ENCODE measurements at places on chromosomes 13 and 19. TPM values are rescaled to one million over a fixed set of nuclear protein-coding genes. Genes with fewer than 3 reads are reported as not detected.

The SYT3 gene
- total RNA-seq, result not detected

The IGLON5 gene
- 0.68 TPM for total RNA-seq

The GAS6 gene
- 1.8 TPM for total RNA-seq

The CEACAM19 gene
- total RNA-seq, result not detected

The NPHS1 gene
- total RNA-seq, result not detected

The RXFP2 gene
- not detected for total RNA-seq

The NANOS3 gene
- 0.65 TPM for total RNA-seq

The CSNK1G2 gene
- total RNA-seq, result 132 TPM

The PSENEN gene
- total RNA-seq, result 48.1 TPM

The CRX gene
- total RNA-seq, result not detected

The DMAC2 gene
- total RNA-seq, result 36.0 TPM

The PRR36 gene
- total RNA-seq, result 0.13 TPM

The MATK gene
- total RNA-seq, result 15.9 TPM

The SLC25A41 gene
- total RNA-seq, result not detected

The ZNF160 gene
- total RNA-seq, result 38.1 TPM

The CCDC122 gene
- total RNA-seq, result 0.73 TPM

The KLK3 gene
- total RNA-seq, result not detected

The C19orf67 gene
- total RNA-seq, result 0.35 TPM

The SYCN gene
- not detected for total RNA-seq

The IGFLR1 gene
- total RNA-seq, result 90.5 TPM

The CD33 gene
- total RNA-seq, result 21.1 TPM

The SEMA6B gene
- not detected for total RNA-seq

The TTYH1 gene
- 0.53 TPM for total RNA-seq

The DCT gene
- total RNA-seq, result not detected

Data from activated CD4-positive, alpha-beta memory T cell treated with anti-CD3 and anti-CD28 coated beads, Interleukin-2, amount 10 ng/mL, durations not matched to agents 7 days and 5 days (primary cell).